ENCODE measurements at places on chromosomes 3 and 15.
A peak's percentile ranks its signal among the peaks of the same experiment; 100 is the strongest.

DNA sequence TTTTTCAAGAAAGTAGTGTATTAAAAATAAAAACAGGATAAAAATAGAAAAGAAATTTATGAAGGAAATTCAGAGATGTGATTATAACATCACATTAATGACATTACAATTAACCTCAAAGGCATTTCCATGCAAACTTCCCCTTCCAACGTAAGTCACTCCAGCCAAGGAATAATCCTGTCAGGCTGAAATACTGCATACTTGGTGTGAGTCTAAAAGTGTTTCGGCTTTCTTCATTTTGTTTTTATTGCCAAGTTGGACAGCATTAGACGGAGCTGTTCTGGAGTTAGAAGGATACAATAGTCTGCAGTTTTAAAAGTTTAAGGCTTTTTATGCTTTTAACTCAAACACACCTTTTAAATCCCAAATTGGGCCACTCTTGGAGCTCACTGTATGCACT lies 435.0 kb downstream of the MECOM start:
- DNase-seq = no peak

DNA sequence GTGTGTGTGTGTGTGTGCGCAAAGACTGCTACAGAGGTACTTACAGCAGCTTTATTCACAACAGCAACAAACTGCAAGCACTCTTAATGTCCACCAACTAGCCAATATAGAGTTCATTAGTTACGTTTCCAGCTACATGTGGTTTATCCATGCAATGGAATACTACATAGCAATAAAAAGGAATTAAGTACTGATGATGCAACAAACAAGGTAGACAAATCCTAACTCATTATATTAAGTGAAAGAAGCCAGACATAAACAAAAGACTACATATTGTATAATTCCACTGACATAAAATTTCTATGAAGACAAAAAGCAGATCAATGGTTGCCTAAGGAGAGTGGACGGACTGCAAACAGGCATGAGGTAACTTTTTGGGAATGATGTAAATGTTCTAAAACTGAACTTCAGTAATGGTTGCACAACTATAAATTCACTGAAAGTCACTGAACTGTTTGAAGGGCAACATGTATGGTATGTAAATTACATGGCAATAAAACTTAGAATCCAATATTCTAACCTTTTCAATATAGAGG lies 433.7 kb downstream of the SHQ1 start:
- no peak for DNase-seq

DNA sequence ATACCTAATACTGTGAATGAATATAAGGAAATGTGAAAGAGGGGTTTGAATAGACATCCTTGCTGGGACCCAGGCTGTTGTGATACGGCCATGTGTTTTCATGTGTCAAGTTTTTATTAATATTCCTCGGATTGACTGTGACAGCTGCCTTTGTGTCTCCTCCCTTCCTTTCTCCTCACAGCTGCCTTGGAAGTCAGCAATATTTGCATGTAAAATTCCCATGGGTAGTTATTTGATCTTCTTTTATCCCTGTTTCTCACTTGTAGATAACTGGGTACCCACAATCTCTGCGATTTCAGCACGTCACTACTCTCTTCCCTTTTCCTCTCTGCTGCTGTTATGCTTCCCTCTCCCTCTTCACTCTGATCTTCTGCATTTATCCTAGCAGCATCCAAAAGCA lies 9.4 kb downstream of the GPR156 start:
- DNase-seq = no peak

DNA sequence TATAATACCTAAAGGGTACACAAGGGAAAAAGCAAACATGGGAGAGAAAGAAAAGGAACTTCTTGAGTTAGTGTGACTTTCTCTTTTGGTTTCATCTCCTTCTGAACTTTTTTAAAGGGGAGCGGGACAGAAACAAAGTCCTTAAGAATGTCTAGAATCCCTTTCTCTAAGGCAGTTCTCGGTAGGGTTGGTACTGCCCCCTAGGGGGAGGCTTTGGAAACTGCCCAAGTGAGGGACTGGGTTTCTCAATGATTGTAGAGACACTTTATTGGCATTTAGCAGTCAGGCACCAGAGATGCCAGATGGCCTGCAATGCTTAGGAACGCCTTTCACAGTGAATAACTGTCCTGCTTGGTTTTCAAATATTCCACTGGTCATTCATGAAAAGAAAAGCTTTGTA lies 172.7 kb downstream of the WDR72 start:
- DNase-seq = no peak

- DNase-seq = no peak
Measured at GRCh38 chr3:109927726-109928125, 590.4 kb upstream of the DPPA4 start.

DNA sequence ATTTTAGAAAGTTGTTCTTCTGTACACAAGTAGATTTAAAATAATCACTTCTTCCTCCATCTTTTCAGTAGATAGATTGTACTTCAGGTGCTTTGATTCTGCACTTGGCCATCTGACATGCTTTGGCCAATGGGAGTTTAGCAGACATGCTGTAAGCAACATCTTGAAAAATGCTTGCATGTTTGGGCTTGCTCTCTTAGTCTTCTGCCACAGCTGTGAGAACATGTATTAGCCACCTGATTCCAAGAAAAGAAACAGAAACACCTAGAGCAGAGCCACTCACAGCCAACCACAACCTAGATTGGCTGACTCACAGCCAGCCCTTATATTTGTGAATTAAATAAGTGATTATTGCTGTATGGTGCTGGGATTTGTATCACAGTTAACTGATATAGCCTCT lies 70.2 kb upstream of the GADL1 start:
- DNase-seq = no peak

DNA sequence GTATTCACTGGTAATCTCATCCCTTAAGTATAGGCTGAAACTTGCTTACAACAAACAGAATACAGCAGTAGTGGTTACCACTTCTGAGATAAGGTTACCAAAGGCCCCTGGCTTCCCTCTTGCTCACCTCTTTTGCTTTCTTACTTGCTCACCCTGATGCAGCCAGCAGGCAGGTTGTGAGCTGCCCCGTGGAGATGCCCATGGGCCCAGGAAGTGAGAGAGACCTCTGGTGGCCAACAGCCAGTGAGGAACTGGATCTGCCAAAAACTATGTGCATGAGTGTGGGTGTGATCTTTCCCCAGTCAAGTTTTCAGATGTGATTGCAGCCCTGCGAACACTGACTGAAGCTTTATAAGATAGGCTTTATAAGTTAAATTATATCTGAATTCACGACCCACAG lies 48.7 kb downstream of the NMNAT3 start:
- no peak for DNase-seq

DNA sequence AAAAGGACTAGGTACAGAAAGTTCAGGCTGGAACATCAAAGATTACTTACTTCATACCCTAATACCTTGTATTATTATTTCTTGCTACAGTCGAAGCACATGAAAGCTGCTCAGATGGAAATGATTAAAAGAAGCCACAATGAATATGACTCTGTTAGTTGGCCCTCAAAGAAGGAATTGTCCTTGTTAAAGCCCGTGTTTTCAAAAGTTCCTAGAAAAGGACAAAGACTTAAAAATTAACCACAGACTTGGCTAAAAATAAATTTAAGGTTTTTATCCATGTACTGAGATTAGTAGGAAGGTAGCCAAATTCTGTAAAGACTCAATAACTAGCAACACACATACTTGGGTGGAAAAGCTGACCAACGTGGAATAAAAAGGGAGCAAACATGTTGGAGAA lies 251.0 kb upstream of the RARB start:
- DNase-seq = no peak

GRCh38 chr3:129449279-129450115 lies 9.5 kb downstream of the IFT122 start:
- no peak for DNase-seq

DNA sequence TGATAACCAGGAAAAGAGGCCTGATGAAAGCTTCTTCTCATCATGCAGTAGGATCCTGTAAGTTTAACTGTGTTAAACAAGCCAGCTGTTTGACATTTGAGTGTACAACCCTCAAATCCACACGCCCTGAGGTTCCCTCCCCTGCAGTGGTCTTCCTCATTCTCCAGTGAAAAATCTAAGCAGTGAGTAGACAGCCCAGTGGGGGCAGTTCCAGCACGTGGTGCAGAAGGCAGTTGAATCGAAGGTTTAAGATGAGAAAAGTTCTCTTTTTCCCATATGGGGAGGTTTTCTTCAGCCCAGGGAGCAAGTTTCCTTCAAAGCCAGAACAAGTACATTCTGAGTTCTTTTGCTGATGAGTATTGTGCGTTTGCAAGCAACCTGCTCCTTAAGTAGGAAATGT lies 174.5 kb downstream of the NR2F2 start:
- DNase-seq = no peak

DNA sequence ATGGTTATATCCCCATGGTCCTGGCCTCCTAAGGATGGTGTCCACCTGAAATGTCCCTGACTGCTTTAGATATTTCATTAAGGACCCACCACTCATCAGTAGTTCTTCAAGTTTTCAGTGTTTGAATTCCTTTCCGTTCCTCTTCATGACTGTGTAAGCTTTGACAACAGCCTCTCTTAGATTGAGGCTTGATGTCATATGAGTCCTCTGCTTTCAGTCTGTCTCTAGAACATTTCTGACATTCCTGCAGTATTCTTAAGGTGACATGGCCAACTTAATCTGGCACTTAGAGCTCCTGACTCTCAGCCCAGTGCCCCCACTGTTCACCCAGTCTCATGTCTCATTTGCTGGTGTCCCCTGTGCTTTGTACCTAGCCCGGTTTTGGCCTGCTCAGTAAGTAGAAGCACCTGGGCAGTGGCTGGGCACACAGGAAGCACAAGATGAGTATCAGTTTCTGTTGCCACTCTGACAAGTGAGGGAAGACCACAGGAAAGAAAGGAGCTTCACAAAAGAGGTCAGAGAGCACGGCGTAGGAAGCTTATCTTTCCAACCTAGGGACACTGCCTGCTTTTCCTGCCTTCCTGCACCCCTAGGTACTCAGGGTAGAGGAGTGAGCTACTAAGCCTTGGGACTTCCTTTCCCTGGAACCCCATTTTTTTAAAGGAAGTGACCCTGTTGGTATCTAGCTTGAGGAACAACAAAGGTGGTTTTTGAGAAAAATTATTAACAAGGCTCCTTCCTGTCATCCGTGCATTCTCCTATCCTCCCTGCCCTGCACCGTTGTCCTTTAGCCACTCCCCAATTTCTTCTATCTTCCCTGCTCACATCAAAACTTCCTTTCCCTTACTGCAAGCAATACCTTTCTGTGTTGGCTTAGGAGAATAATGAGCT lies 103.1 kb downstream of the KLHL25 start:
- no peak for DNase-seq

DNA sequence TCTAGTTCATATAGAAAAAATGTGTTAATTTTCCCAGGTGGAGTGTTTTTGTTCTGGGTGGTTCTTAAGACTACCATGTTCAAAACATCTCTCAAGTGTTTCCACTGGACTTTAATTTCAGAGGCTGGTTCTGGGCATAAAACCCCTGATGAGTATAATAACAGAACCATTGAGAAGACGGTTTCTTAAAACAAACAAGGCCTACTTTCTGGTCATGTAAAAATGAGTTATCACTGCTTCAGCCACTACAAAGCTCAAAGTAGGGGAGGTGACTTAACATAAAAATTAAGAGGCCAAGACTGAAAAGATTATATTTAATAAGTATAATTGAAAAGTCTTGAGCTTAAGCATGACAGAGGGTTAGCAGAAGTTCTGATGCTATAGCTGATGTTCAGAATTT lies 33.8 kb downstream of the RYR3 start:
- DNase-seq = no peak

- no peak for DNase-seq
Measured at GRCh38 chr3:32896143-32896542, 55.3 kb upstream of the CCR4 start.

DNA sequence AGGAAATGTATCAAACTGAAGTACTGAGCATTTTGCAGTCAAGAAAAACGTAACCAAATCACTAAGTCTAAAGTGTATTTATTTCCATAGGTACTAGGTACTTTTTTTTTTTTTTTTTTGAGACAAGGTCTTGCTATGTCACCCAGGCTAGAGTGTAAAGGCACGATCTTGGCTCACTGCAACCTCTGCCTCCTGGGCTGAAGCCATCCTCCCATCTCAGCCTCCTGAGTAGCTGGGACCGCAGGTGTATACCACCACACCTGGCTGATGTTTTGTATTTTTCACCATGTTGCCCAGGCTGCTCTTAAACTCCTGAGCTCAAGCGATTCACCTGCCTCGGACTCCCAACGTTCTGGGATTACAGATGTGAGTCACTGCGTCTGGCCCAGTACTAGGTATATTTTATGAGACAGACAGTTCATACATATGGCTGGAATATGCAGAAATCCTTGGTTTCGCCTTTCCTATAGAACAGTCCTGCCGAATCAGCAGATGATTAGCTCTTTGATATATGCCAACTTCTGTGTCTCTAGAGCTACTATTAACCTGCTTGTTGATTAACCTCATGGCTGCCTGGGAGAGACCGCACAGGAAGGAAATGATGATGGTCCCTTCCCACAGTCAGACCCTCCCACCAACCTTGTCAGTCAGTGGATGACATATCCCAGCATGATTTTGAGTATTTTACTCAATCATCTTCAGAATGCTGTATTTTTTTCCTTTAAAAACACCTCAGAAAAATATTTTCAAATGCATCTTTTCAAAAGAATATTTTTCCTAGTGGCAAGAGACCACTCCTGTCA lies 32.3 kb downstream of the TMOD3 start:
- DNase-seq = no peak

GRCh38 chr15:72230197-72231065 lies 559 bp downstream of the PKM start:
- peak; percentile 34 for DNase-seq

DNA sequence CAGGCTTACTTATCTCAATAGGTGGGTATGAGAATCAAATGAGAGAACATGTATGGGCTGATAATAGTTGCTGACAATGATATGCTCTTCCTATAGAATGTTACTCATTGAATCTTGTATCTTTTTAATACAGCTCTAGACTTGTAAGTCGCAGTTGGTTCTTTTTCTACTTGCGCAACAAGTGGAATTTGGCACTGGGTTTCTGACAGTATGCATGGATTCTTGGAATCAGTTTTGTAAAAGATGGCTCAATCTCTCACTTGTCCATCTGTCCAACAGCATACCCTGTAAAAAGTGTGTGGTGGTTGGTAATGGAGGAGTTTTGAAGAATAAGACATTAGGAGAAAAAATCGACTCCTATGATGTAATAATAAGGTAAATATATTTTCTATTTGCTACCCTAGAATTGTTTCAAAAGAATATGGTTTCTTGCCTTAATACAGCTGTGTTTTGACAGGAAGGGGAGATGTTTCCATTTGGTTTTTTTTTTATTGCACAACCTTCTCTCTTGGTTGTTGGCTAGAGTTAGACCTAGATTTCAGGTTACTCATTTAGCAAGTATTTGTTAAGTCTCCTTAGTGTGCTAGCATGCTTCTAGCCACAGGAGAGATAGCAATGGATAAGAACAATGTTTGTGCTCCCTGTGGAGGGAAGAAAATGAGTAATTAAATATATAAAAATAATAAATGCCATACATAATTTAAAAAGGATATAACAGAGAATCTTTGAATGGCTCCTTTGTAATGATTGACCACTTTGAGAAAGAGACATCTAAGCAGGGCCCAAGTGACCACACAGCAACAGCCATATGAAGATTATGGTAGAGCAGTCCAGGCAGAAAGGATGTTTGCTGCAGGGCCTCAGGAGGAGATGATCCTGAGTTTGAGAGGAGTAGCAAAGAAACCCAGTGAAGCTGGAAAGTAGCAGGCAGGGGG lies 21.8 kb downstream of the ST3GAL6 start:
- no peak for DNase-seq

All from activated naive CD4-positive, alpha-beta T cell (primary cell).